Vagina (tissue), 2 donors: ENCODE measurements at places on chromosomes 1 and 21. TPM values are rescaled to one million over a fixed set of nuclear protein-coding genes. Genes with fewer than 3 reads are reported as not detected.

- peak overlapping the region; percentile 89 for H3K27ac ChIP-seq
- peaks cover 26% of the 10 kb centered on the region for H3K4me1 ChIP-seq
- no peaks in the 10 kb centered on the region for H3K36me3 ChIP-seq
- H3K4me3 ChIP-seq = peak overlapping the region; percentile 20
- no peaks in the 10 kb centered on the region for H3K27me3 ChIP-seq
- no peak for DNase-seq
These were observed 239.8 kb upstream of the C1orf105 start for GRCh38 chr1:172180501-172181285.

DNA sequence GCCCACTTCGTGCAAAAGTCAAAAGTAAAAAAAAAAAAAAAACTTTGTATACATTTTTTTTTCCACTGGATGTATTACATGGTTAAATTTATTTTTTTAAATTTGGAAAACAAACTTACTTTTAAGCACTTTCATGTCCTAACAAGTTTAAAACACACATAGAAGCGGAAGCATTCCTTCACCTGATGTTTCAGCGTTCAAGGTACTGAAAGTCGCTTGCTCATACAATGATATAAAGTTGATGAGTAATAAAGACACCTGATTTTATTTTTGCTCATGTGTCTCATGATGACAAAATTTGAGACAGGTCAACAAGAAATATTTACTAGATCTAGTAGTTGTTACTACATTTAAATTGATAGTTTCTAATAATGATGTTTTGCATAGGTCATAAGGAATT, 35.5 kb downstream of the ADAMTS1 start:
- H3K4me1 ChIP-seq = peaks cover 8% of the 10 kb centered on the region
- DNase-seq = no peak
- H3K27me3 ChIP-seq = no peaks in the 10 kb centered on the region
- H3K4me3 ChIP-seq = no peak overlapping the region
- no peaks in the 10 kb centered on the region for H3K36me3 ChIP-seq

- H3K36me3 ChIP-seq = peaks cover 4% of the 10 kb centered on the region
- peak overlapping the region; percentile 66 for H3K27ac ChIP-seq
- peaks cover 52% of the 10 kb centered on the region for H3K4me1 ChIP-seq
- no peak for DNase-seq
- no peak overlapping the region for H3K4me3 ChIP-seq
- H3K27me3 ChIP-seq = no peaks in the 10 kb centered on the region
These were observed 39.5 kb downstream of the MEF2D start for GRCh38 chr1:156461109-156461508.

DNA sequence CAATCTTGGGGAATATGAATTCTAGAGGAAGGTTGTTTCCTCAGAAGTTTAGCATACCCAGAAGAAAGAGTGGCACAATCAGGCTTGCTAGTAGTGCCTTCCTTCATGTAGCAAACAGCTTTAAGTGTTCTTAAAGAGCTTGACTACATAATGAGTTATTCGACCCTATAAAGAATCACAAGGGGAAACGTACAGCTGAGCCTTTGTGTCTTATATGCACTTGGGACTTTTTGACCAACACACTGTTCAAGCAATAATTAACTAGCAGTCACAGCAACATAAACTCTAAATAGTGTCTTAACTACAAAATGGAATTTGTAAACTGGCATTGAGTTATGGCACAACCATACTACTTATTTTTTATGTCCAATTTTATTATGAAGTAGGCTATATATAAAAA, 86.1 kb downstream of the TTLL7 start:
- no peaks in the 10 kb centered on the region for H3K4me1 ChIP-seq
- H3K27me3 ChIP-seq = no peaks in the 10 kb centered on the region
- no peaks in the 10 kb centered on the region for H3K36me3 ChIP-seq
- H3K4me3 ChIP-seq = no peak overlapping the region
- H3K27ac ChIP-seq = no peak overlapping the region
- DNase-seq = no peak

DNA sequence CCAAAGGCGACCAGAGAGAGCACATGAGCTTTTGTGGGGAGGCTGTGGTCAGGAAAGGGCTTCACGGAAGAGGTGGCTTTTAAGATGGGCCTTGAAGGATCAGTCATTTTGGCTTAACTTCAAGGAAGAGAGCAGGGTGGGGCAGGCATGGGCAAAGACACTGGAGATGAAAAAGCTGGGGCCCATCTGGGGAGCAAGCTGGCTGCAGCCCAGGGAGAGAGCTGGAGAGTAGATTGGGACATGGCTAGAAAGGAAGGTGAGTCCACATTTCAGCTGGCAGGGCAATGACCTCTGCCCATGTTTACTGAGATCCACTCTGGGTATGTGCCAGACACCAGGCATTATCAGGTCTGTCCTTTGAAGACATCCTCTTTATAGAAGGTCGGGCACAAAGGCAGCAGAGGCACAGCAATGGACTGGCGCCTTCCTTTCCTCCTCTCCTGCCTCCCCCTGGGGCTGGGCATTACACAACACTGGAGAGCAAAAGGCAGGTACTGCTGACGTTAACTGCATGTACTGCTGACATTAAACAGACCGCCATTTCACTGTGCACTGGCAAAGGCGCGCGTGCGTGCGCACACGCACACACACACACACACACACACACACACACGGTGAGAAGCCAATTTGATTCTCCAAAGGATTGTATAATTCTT, 2.2 kb upstream of the UBXN10 start:
- no peaks in the 10 kb centered on the region for H3K36me3 ChIP-seq
- peaks cover 17% of the 10 kb centered on the region for H3K4me1 ChIP-seq
- H3K27me3 ChIP-seq = no peaks in the 10 kb centered on the region
- H3K4me3 ChIP-seq = no peak overlapping the region

GRCh38 chr21:35333831-35334618, 284.9 kb upstream of the RUNX1 start:
- DNase-seq = peak; percentile 58
- no peak overlapping the region for H3K4me3 ChIP-seq
- H3K27me3 ChIP-seq = no peaks in the 10 kb centered on the region
- no peak overlapping the region for H3K27ac ChIP-seq
- H3K4me1 ChIP-seq = peaks cover 20% of the 10 kb centered on the region

DNA sequence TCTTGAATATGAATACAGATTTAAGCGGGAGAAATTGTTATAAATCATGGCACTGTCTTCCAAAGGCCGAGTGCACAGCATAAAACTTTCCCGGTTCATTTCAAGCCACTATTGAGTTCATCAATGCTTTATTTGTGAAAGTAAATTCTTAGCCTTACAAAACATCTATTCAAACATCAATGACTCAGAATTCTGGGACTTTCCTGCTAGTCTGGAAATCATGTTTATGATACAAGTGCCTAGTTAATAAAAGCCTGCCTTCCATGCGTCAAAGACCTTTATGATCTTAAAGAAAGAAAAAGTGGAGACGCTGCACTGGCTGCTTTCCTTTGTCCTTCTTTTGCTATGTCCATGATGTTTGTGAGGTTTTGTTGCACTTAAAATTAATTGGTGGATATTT, 137.7 kb downstream of the SETD4 start:
- DNase-seq = no peak
- no peaks in the 10 kb centered on the region for H3K27me3 ChIP-seq
- H3K4me3 ChIP-seq = no peak overlapping the region
- H3K27ac ChIP-seq = peak overlapping the region; percentile 69
- H3K36me3 ChIP-seq = no peaks in the 10 kb centered on the region

Gene MPL
- not detected for total RNA-seq

GRCh38 chr1:228228601-228229074, 20.8 kb downstream of the OBSCN start:
- no peak for DNase-seq
- H3K27ac ChIP-seq = no peak overlapping the region
- no peak overlapping the region for H3K4me3 ChIP-seq
- no peaks in the 10 kb centered on the region for H3K27me3 ChIP-seq

Gene KDF1
- total RNA-seq = 7.4 TPM

GRCh38 chr1:17587693-17588047, 48.2 kb downstream of the ARHGEF10L start:
- peaks cover 37% of the 10 kb centered on the region for H3K4me1 ChIP-seq
- peak overlapping the region; percentile 84 for H3K27ac ChIP-seq
- no peaks in the 10 kb centered on the region for H3K27me3 ChIP-seq
- H3K4me3 ChIP-seq = no peak overlapping the region

DNA sequence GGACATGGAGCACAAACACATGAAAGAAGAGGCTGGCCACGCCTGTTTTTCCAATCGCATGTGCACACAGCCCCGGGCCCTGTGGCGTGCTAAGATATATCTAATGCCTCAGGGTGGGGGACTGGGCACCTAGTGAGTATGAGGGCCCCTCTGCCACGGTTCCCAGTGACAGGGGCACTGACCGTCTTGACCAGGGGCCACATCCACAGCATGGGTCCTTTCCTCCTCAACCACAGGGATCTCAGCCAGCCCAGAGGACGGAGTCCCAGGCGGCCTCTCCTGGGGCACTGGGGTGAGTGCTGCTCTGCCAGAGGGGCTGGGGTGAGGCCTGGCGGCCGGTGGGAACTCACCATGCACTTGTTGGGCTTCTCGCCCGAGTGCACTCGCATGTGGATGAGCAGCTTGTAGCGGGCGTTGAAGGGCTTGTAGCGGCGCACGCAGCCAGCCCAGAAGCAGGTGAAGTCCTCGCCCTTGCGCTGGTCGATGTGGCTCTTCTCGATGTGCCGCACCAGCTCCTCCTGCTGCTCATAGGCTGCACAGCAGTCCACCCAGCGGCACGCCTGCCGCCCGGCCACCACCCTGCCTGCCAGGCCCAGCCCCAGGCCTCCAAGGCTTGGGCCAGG, 134.7 kb downstream of the DMRTB1 start:
- H3K36me3 ChIP-seq = no peaks in the 10 kb centered on the region
- H3K4me1 ChIP-seq = peaks cover 35% of the 10 kb centered on the region
- H3K4me3 ChIP-seq = no peak overlapping the region
- no peak overlapping the region for H3K27ac ChIP-seq
- DNase-seq = no peak

Gene HEYL
- total RNA-seq = 8.8 TPM

Gene FLG2
- not detected for total RNA-seq

GRCh38 chr1:3462356-3463012, 8.0 kb downstream of the ARHGEF16 start:
- no peak for DNase-seq
- no peak overlapping the region for H3K27ac ChIP-seq
- no peaks in the 10 kb centered on the region for H3K36me3 ChIP-seq
- H3K4me1 ChIP-seq = peaks cover 59% of the 10 kb centered on the region

Gene TNFRSF4
- not detected for total RNA-seq

DNA sequence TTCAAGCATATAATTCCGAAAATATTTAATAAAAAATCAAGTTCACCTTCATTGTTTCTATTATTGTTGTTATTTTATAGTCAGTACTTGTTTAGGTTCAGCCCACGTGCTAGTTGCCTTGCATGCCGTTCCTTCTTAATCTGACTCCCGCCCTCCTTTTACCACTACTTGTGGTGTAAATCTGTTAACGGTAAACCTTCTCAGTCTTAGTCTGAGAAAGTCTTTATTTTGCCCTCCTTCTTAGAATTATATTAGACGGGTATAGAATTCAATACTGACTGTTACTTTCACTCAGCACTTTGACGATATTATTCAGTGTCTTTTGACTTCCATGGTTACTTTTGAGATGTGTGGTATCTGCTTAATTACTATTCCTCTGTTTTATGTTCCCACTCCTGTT, 104.8 kb downstream of the RGL1 start:
- H3K27me3 ChIP-seq = no peaks in the 10 kb centered on the region
- no peak overlapping the region for H3K4me3 ChIP-seq
- no peak overlapping the region for H3K27ac ChIP-seq
- no peak for DNase-seq
- H3K36me3 ChIP-seq = no peaks in the 10 kb centered on the region
- H3K4me1 ChIP-seq = no peaks in the 10 kb centered on the region

- H3K27ac ChIP-seq = no peak overlapping the region
- no peak for DNase-seq
- H3K36me3 ChIP-seq = no peaks in the 10 kb centered on the region
- no peaks in the 10 kb centered on the region for H3K4me1 ChIP-seq
These were observed 76.6 kb downstream of the TMEM200B start for GRCh38 chr1:29047142-29047541.

- no peaks in the 10 kb centered on the region for H3K27me3 ChIP-seq
- H3K4me3 ChIP-seq = no peak overlapping the region
- DNase-seq = no peak
- H3K27ac ChIP-seq = no peak overlapping the region
- H3K4me1 ChIP-seq = no peaks in the 10 kb centered on the region
These were observed 12.5 kb downstream of the TMEM81 start for GRCh38 chr1:205071801-205072200.

- peak overlapping the region; percentile 1 for H3K27ac ChIP-seq
- H3K27me3 ChIP-seq = no peaks in the 10 kb centered on the region
- H3K4me3 ChIP-seq = no peak overlapping the region
- DNase-seq = no peak
- peaks cover 8% of the 10 kb centered on the region for H3K4me1 ChIP-seq
- no peaks in the 10 kb centered on the region for H3K36me3 ChIP-seq
These were observed 383.5 kb downstream of the OMA1 start for GRCh38 chr1:58162952-58163550.

DNA sequence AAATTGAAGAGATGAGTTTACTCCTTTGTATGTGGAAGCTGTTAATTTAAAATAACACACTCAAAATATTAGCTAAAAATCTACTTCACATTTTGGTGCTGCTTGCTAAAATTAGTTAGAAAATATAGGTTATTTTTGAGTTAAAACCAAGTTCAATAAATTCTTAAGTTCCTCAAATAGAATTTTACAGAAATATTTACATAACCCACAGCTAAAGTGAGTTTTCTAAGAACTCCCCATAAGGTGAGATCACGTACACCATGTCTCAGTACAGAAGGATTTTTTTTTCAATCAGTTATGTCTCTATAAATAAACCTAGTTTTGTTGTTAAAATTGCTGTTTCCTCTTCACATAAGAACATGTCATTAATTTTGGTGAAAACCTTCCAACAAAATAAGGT, 108.0 kb downstream of the SDCCAG8 start:
- H3K36me3 ChIP-seq = no peaks in the 10 kb centered on the region
- no peaks in the 10 kb centered on the region for H3K27me3 ChIP-seq
- DNase-seq = no peak
- H3K27ac ChIP-seq = no peak overlapping the region
- H3K4me3 ChIP-seq = no peak overlapping the region
- no peaks in the 10 kb centered on the region for H3K4me1 ChIP-seq

Gene TMEM269
- not detected for total RNA-seq

DNA sequence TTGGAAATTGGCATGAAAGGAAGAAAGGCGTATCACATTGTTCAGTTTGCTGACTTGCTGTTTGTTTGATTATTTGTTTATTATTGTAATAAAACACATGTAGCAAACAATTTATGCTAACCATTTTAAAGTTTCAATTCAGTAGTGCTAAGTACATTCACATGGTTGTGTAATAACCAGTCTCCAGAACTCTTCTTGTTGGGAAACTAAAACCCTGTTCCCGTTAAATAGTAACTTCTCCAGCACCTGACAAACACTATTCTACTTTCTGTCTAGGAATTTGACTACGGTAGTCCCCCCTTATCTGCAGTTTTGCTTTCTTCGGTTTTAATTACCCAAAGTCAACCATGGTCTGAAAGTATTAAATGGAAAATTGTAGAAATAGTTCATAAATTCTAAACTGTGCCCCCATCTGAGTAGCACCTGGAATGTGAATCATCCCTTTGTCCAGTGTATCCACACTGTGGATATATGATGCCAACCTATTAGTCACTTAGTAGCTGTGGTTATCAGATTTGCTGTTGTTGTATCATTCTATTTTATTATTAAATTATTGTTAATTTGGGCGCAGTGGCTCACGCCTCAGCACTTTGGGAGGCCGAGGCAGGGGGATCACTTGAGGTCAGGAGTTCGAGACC, 5.5 kb downstream of the MORC3 start:
- H3K4me3 ChIP-seq = no peak overlapping the region
- H3K27me3 ChIP-seq = no peaks in the 10 kb centered on the region
- peaks cover 5% of the 10 kb centered on the region for H3K36me3 ChIP-seq
- no peak overlapping the region for H3K27ac ChIP-seq

GRCh38 chr1:56917356-56917755, 48.5 kb downstream of the C8B start:
- H3K27me3 ChIP-seq = no peaks in the 10 kb centered on the region
- no peaks in the 10 kb centered on the region for H3K36me3 ChIP-seq
- DNase-seq = no peak
- H3K27ac ChIP-seq = no peak overlapping the region
